ENCODE measurements at places on chromosomes 3 and 15.

DNA sequence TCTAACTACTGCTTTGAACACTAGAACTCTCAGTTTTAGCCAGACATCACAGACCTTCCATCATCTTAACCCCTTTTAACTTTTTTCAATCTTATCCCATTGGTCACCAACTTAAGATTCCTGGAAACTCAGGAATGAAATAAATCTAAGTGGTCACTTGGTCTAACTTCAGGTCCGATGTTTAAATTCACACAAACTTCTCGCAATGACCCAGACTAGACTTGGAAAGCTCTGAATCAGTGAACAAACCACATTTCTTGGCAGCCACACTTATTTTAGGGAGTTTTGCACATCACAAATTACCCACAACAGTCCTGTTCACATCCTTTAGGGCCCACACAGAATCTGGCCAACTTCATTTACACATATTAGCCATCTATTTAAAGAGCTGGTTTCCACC lies 118.9 kb downstream of the MAGI1 start:
- DNase-seq = no peak

- no peak for DNase-seq
These were observed 133.7 kb downstream of the THRB start for GRCh38 chr3:24360957-24361356.

GRCh38 chr3:9105421-9105820 lies 142.1 kb upstream of the RAD18 start:
- no peak for DNase-seq

GRCh38 chr3:41192885-41193284 lies 6.4 kb upstream of the CTNNB1 start:
- no peak for DNase-seq

DNA sequence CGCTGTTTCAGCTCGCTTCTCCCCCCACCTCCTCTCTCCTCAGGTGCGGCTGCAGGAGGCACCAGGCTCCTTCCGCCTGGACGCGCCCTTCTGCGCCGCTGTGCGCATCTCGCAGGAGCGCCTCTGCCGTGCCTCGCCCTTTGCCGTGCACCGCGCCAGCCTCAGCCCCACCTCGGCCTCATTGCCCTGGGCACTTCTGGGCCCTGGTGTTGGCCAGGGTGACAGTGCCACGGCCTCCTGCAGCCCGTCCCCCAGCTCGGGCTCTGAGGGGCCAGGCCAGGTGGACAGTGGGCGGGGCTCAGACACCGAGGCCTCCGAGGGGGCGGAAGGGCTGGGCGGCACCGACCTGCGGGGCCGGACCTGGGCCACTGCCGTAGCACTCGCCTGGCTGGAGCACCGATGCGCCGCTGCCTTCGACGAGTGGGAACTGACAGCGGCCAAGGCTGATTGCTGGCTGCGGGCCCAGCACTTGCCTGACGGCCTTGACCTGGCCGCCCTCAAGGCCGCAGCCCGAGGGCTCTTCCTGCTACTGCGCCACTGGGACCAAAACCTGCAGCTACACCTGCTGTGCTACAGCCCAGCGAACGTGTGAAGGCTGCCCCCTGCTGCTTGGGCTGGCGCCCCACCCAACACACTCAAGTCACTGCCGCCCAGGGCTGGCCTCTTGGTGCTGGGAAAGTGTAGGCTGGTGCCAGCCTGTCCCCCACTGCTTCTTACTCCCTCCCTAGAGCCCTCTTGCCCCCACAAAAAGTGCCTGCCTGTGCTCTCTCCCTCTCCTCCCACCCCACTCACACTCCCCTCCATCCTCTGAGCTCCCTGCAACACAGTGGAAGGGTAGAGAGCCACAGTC lies 7.1 kb downstream of the ALG3 start:
- DNase-seq = no peak

DNA sequence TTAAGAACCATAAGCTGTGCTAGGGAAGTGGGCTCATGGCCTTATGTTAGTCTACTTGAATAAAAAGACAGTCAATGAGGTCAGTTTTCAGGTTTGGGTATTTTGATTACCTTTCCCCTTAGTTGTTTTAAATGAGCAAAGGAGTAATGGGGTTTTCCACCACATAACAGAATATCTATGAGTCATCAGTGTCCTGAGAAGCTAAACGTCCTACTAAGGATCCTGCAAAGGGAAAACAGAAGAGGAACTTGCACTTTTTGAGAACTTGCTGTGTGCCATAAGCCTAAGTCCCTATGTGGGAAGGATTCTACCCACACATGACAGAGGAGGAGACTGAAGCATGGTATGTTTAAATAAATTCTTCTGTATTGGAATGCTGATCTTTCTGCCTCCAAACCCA lies 292.8 kb upstream of the TMC3 start:
- DNase-seq = no peak

GRCh38 chr3:122030381-122031122 lies 8.5 kb upstream of the ILDR1 start:
- no peak for DNase-seq

DNA sequence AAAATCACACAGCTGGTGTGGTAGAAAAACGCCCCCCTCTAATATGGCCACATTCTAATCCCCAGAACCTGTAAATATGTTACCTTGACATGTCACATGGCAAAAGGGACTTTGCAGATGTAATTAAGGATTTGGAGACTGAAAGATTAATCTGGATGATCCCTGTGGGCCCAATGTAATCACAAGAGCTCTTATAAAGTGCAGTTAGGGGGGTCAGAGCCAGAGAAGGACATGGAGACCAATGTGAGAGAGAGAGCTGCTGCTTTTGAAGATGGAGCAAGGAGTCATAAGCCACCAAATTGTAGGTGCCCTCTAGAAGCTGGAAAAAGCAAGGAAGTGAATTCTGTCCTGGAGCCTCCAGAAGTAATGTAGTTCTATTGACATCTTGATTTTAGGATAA lies 152.6 kb downstream of the PEX5L start:
- no peak for DNase-seq

- DNase-seq = no peak
These were observed 64.1 kb upstream of the IMPG2 start for GRCh38 chr3:101384426-101384825.

All from stimulated activated naive CD4-positive, alpha-beta T cell treated with Interleukin-2 at 50 U/mL for 16 hours (primary cell).